Endothelial cell (in vitro differentiated cells): ENCODE measurements at places on chromosomes 3 and 15.

DNA sequence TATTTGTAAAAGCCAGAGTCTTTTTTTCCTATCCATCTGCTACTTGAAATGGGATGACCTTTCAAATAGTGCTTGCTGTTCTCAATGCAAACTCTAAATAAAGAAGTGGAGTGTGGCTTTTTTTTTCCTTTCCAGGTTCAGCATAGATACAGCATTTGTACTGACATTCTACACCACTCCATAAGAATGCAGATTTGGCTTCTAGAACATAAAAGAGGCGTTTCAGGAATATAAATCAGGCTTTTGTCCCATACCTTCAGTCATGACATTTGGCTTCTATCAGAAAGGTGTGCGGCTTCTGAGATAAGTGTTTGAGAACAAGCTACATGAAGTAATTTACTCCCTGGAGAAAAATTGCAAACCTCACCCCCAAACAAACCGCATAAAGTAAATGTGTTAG, 553.1 kb downstream of the FHIT start:
- no peaks in the 10 kb centered on the region for H3K27me3 ChIP-seq
- no peak overlapping the region for H3K4me3 ChIP-seq
- DNase-seq = no peak
- H3K4me1 ChIP-seq = peaks cover 9% of the 10 kb centered on the region
- H3K36me3 ChIP-seq = no peaks in the 10 kb centered on the region
- no peak overlapping the region for H3K27ac ChIP-seq

DNA sequence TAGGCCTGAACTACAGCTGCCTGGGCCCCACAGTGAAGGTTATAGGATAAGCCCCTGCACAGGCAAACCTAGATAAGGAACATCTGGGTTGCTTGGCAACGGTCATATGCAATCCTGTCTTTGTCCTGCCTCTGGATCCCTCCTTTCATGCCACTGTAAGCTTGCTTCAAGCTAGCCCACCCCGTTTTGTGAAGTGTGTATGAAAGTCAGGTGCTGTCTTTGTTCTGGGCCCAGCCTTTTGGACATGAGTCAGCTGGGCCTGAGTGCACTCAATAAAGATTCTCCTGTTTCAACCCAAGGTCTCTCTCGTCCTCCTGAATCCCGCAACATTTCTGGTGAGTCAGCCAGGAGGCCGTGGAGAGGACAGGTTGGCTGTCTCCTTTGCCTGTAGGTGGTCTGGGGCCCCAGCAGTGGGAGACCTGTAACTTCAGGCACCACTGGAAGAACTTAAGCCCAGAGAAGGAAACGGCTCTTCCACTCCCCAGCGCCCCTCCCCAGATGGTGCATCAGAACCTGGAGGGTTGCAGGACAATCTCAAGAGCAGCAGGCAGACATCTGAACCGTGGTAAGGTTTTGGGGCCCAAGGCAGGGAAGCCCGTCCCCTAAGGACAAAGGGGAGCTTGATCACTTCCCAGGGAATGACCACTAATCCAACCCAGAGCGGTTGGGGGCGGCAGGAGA, 8.3 kb upstream of the SLC9C1 start:
- no peak overlapping the region for H3K4me3 ChIP-seq
- peak; percentile 15 for DNase-seq
- H3K4me1 ChIP-seq = no peaks in the 10 kb centered on the region
- H3K27ac ChIP-seq = no peak overlapping the region
- no peaks in the 10 kb centered on the region for H3K36me3 ChIP-seq
- H3K27me3 ChIP-seq = no peaks in the 10 kb centered on the region

GRCh38 chr15:66566963-66567531, 1.2 kb upstream of the LCTL start:
- peak overlapping the region; percentile 31 for H3K27ac ChIP-seq
- peak; percentile 76 for DNase-seq
- peaks cover 13% of the 10 kb centered on the region for H3K4me1 ChIP-seq
- H3K4me3 ChIP-seq = no peak overlapping the region

- no peaks in the 10 kb centered on the region for H3K36me3 ChIP-seq
- H3K27me3 ChIP-seq = peaks cover 1% of the 10 kb centered on the region
Measured at GRCh38 chr3:101836652-101837598, 12.4 kb upstream of the NFKBIZ start.

DNA sequence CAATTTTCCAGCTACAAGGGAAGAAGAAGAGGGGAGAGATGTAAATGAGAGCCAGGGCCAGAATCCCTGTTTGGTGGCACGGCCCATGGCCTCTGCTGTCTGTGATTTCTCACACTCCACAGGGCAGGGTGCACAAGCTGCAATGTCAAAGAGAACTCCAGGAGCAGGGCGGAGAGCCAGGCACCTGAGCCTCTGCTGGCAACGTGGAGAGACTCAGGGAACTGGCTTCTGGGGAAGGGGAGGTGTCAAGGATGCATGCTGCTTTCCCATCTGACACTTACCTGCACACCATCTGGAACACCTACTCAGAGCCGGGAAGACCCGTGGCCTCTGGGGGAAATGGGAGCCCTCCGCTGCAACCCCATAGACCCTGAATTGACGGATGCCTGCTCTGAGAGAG, 507.5 kb upstream of the NR2F2 start:
- H3K4me1 ChIP-seq = no peaks in the 10 kb centered on the region
- H3K27ac ChIP-seq = no peak overlapping the region
- no peak overlapping the region for H3K4me3 ChIP-seq

DNA sequence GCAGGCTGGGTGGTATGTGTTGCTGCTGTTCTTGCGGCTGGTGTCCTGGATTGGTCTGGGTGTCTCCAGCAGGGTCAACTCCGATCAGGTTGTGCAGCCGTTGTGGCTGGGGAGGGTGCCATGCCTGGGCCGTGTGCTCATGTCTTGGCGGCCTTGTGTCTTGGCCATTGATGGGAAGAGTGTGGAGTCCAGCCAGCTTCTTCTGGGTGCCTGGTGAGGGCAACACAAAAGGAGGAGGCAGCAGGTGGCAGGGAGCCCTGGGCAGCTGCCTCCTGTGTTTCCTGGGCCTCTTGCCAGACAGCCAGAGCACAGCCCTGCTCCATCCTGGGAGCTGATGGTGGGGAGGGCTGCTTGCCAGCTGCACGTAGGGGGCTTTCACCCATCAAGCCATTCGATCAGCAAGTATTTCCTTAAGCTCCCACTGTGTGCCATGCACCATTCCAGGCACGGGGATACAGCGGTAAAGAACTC, 4.3 kb downstream of the CHAC1 start:
- H3K4me1 ChIP-seq = peaks cover 29% of the 10 kb centered on the region
- peaks cover 13% of the 10 kb centered on the region for H3K27me3 ChIP-seq

DNA sequence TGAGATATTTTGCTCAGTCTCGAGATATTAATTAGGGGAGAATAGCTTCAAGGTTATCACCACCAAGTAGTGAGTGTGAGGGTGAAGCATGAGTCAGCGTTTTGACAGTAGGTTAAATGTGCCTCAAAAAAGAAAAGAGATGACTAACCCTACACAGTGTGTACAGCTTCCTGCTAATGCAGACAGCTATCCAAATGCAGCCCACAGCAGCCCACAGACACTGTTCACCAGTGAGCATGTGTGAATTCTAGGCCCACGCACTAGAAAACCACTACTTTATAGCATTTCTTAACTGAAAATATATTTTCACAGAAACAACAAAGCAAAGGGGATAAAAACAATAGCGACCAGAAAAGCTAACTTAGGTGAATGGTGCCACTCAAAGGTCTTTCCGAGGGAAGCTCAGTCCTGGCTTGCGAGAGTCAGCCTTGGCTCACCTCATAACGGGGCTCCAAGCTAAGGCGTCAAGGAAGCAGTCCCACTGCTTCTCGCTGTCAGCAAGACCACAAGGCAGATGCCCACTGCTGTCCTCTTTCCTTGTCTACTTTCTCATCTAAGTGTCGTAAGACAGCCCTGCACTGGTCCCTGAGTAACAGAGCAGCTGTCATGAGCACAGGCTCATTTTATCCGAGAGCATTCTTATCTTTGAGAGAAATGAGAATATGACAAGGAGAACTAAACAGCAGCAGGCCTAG, 47.6 kb downstream of the TXNRD3 start:
- DNase-seq = no peak
- H3K27ac ChIP-seq = no peak overlapping the region
- no peaks in the 10 kb centered on the region for H3K27me3 ChIP-seq
- H3K4me3 ChIP-seq = no peak overlapping the region
- H3K4me1 ChIP-seq = no peaks in the 10 kb centered on the region

- no peaks in the 10 kb centered on the region for H3K4me1 ChIP-seq
- no peak overlapping the region for H3K27ac ChIP-seq
- DNase-seq = no peak
- no peaks in the 10 kb centered on the region for H3K27me3 ChIP-seq
- no peaks in the 10 kb centered on the region for H3K36me3 ChIP-seq
Measured at GRCh38 chr3:5292512-5292911, 105.0 kb downstream of the EDEM1 start.

- H3K4me1 ChIP-seq = peaks cover 3% of the 10 kb centered on the region
- peaks cover 1% of the 10 kb centered on the region for H3K27me3 ChIP-seq
- no peaks in the 10 kb centered on the region for H3K36me3 ChIP-seq
- no peak for DNase-seq
Measured at GRCh38 chr15:63030101-63030551, 12.4 kb upstream of the TPM1 start.

GRCh38 chr15:40448354-40448753, 7.6 kb downstream of the BAHD1 start:
- peaks cover 23% of the 10 kb centered on the region for H3K4me1 ChIP-seq
- H3K4me3 ChIP-seq = no peak overlapping the region
- no peaks in the 10 kb centered on the region for H3K36me3 ChIP-seq
- no peak for DNase-seq
- H3K27me3 ChIP-seq = peaks cover 5% of the 10 kb centered on the region

GRCh38 chr15:29678504-29679034, 143.7 kb downstream of the TJP1 start:
- H3K4me3 ChIP-seq = no peak overlapping the region
- no peak for DNase-seq

GRCh38 chr15:55513152-55513551, 5.1 kb upstream of the DNAAF4 start:
- no peak overlapping the region for H3K27ac ChIP-seq
- H3K4me3 ChIP-seq = no peak overlapping the region
- peaks cover 3% of the 10 kb centered on the region for H3K27me3 ChIP-seq
- no peaks in the 10 kb centered on the region for H3K4me1 ChIP-seq
- DNase-seq = no peak

- H3K27me3 ChIP-seq = peaks cover 11% of the 10 kb centered on the region
- H3K27ac ChIP-seq = no peak overlapping the region
- H3K4me1 ChIP-seq = peaks cover 72% of the 10 kb centered on the region
- no peak overlapping the region for H3K4me3 ChIP-seq
- no peaks in the 10 kb centered on the region for H3K36me3 ChIP-seq
- DNase-seq = no peak
Measured at GRCh38 chr3:57132674-57133073, 32.5 kb downstream of the IL17RD start.

DNA sequence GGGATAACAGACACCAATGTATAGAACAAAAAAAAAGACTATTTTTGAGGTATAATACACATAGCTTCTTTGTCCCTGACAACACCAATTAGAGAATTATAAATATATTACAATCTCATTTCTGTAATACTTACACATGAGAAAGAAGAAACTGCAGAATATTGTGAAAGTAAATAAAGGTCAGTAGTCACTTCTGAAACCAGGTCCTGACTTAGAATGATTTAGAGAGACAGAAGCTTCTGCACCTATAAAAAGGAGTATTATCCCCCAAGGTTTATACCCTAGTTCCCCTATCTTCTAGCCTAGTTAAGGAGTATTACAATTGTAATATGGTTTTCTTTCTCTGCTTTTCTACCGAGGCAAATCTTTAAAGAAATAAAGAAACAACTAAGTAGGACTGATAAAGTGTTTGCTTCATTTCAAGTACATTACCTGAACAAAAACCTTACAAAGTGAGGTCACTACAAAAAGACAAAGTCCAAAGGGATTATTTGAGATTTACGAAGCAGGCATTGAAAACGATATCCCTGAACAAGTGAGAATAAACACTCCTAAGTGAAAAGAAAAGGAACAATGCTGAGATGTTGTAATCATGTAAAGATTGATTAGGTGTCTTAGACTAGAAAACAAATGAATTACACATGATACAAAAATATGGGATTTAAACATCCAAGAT, 103.0 kb downstream of the GBE1 start:
- H3K4me3 ChIP-seq = no peak overlapping the region
- H3K27ac ChIP-seq = no peak overlapping the region
- H3K27me3 ChIP-seq = no peaks in the 10 kb centered on the region
- no peaks in the 10 kb centered on the region for H3K36me3 ChIP-seq
- H3K4me1 ChIP-seq = no peaks in the 10 kb centered on the region

DNA sequence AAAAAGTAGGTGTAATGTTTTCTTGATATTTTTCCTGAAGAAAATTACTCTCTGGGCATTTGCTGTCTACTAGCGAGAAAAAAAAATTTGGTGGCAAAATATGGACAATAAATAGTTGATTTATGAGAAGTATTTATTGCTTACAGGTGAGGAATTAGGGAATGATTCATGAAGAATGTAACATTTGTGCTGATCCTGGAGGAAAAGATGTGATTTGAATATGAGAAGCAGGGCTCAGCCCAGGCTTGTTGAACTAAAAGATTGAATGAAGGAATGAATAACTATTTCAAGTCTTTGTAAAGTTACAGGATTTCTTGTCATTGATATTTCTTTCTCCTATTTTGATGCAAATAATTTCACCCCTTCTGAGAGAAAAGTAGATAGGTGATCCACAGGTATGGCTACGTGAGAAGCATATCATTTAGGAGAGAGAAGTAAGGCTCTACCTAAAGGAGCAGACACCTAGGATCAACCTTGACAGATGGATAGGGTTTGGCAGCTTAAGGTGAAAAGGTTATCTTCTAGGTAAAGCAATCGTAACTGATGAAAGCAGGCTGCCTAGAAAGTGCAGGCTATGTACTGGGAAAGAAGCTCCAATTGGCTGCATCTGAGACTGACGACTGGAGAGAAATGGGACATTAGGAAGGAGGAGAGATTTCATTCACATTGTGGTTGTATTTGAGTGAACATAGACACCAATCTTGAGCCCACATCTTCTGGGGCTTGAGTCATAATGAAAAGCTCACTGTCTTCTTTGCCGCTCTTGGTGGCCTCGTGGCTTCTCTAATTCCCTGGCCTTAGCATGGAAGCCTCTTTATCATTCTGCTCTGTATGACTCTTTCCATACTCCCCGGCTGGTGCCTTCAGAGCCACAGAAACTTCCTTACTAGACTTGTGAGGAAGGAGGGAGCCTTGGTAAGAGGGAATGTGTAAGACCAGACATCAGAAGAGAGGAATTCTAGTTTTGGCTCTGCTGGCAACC, 106.5 kb downstream of the P3H2 start:
- no peak overlapping the region for H3K4me3 ChIP-seq
- DNase-seq = no peak
- H3K36me3 ChIP-seq = no peaks in the 10 kb centered on the region
